ENCODE measurements at places on chromosomes 2 and 18. TPM values are rescaled to one million over a fixed set of nuclear protein-coding genes. Genes with fewer than 3 reads are reported as not detected.

Gene DYNC1I2
- total RNA-seq, result 221 TPM

Gene PPM1G
- total RNA-seq, result 54.4 TPM

Gene CAPG
- 27.8 TPM for total RNA-seq

Gene REG3G
- total RNA-seq, result not detected

Gene ELOA2
- not detected for total RNA-seq

Gene PDCD1
- 0.16 TPM for total RNA-seq

Gene CPS1
- 3.8 TPM for total RNA-seq

Gene CHCHD5
- 28.8 TPM for total RNA-seq

Gene RAD51AP2
- total RNA-seq, result 0.27 TPM

Gene EMX1
- total RNA-seq, result not detected

Gene ARHGAP25
- 4.3 TPM for total RNA-seq

Gene CHRNG
- 2.0 TPM for total RNA-seq

Gene EFHD1
- 5.9 TPM for total RNA-seq

Gene SOX11
- 58.1 TPM for total RNA-seq

Gene CNDP1
- total RNA-seq, result 9.9 TPM

All from camera-type eye (tissue), 1 donor.